Stimulated activated CD8-positive, alpha-beta memory T cell treated with anti-CD3 and anti-CD28 coated beads, Interleukin-4, amount 100 ng/mL, for 4 hours (primary cell): ENCODE measurements at places on chromosomes 5 and 9.
A peak's percentile ranks its signal among the peaks of the same experiment; 100 is the strongest.

DNA sequence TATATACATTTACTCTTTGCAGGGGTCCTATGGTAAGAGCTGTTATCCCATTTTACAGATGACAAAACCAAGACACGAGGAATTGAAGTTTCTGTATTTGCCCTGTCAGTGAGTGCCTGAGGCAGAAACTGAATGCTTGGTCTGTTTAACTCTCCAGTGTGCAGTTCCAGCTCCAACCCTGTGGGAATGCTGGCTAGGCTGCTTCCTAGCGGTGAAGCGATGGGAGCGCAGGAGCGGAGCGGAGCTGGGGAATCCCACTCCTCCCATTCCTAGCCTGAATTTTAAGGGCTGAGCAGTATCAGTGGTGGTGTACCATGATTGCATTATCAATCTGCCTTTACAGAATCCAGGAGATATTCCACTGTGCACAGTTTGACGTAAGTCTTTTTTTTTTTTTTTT, 202.3 kb downstream of the LRRC70 start:
- no peak for DNase-seq

DNA sequence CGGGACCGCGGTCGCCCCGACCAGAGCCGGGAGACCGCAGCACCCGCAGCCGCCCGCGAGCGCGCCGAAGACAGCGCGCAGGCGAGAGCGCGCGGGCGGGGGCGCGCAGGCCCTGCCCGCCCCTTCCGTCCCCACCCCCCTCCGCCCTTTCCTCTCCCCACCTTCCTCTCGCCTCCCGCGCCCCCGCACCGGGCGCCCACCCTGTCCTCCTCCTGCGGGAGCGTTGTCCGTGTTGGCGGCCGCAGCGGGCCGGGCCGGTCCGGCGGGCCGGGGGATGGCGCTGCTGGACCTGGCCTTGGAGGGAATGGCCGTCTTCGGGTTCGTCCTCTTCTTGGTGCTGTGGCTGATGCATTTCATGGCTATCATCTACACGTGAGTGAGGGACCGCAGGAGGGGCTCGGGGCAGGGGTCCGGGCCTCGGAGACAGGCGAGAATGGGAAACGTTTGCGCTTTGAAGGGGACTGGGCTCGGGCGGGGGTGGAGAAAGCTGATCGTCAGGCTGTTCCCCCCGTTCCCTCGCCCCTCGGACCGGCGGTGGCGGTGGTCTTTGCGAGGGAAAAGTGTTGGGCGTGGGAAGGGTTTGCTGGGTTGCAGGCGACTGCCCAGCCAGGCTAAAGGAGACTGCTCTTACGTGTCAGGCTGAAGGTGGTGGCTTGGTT, 457 bp downstream of the UGCG start:
- DNase-seq, result peak; percentile 0

GRCh38 chr9:27940535-27940934, 367.3 kb upstream of the C9orf72 start:
- DNase-seq, result no peak

- no peak for DNase-seq
These were observed 1.9 kb downstream of the FNBP1 start for GRCh38 chr9:130040984-130041647.

DNA sequence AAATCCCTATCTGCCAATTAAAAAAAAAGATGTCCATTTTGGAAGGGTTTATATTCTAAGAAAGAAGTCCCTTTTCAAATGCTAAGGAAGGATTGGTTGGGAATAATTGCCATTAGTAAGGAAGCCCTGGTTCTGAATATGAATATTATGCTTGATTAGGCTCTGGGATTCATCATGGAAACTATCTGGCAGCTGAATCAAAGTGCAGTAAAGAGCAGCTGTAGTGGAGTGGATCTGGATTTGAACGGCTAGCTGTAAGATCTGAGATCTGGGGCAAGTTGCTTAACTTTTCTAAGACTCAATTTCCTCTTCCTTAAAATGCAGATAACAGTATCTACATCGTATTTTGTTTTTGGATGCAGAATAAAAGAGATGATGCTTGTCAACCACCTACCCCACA, 10.5 kb downstream of the IL12B start:
- DNase-seq, result no peak

DNA sequence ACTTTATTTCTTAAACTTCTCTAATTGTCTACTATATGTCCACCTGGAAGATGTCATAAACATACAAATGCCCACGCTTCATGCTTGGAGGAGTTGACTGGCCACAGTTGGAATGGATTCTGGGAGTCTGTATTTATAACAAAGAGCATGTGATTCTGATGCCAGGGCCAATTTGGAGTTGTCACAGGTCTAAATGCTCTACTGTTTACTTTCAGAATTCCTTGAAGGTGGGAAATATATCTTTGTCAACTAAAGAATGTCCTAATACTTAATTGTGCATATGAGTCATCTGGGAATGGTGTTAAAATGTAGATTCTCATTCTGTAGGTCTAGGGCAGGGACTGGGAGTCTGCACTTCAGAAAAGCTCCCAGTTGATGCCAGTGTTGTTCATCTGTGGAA, 196.1 kb downstream of the ANXA1 start:
- DNase-seq, result no peak

- no peak for DNase-seq
These were observed 236.3 kb downstream of the ARHGAP26 start for GRCh38 chr5:143006501-143006900.

DNA sequence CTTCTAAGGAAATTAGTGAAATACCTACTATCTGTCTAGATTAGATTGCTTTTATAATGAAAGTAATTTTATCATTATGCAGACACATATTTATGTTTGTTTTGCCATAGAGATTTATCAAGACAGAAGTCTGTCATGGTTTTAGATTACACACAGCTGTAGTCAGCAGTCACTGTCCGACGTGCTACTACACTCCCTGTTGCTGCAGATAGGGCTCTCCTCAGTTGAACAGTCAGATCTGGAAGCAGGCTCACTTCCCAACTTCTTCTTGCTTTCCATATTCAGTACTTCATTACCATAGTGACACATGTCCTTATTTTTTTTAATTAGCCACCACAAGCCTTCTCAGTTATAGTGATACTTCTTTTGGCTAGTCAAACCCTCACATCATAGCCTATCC, 329.9 kb upstream of the ITGA1 start:
- no peak for DNase-seq

DNA sequence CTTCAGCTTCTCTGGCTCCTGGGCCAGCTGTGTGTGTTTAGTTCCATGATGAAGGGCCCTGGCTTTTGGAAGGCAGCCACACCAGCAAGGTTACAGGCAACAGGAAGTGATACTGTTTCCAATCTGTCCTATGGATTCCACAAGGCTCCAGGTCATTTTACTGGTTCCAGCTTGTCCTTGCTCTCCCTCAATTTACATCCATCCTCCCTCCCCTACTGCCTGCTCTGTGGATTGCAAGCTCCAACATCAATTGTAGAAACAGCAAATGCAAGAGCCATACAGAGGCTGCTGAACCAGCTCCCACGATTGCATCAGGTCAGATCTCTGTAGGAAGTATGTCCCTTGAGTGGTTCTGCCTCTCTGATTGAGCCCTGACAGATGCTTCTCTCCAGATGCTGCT, 409.8 kb downstream of the NTRK2 start:
- DNase-seq, result no peak

DNA sequence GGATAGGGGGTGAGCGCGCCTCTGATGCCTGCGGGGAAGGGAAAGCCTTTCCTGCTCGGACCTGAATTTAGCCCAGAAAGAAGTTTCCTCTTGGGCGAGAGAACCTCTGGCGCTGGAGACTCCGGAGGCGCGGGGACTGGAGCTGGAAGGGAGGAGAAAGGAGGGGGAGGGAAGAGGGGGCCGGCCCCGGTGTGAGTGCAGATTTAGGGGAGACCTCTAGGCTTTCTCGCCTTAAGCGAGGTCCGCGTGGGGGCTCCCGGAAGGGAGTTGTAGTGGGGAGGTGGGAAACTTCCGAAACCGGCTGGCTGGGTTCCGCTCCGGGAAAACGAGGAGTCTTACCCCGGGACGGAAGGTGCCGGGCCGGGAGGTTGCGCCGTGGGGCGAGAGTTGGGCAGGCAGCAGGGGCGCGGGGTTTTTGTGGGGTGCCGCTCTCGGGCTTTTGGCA, 1.3 kb downstream of the PCSK5 start:
- DNase-seq, result no peak

DNA sequence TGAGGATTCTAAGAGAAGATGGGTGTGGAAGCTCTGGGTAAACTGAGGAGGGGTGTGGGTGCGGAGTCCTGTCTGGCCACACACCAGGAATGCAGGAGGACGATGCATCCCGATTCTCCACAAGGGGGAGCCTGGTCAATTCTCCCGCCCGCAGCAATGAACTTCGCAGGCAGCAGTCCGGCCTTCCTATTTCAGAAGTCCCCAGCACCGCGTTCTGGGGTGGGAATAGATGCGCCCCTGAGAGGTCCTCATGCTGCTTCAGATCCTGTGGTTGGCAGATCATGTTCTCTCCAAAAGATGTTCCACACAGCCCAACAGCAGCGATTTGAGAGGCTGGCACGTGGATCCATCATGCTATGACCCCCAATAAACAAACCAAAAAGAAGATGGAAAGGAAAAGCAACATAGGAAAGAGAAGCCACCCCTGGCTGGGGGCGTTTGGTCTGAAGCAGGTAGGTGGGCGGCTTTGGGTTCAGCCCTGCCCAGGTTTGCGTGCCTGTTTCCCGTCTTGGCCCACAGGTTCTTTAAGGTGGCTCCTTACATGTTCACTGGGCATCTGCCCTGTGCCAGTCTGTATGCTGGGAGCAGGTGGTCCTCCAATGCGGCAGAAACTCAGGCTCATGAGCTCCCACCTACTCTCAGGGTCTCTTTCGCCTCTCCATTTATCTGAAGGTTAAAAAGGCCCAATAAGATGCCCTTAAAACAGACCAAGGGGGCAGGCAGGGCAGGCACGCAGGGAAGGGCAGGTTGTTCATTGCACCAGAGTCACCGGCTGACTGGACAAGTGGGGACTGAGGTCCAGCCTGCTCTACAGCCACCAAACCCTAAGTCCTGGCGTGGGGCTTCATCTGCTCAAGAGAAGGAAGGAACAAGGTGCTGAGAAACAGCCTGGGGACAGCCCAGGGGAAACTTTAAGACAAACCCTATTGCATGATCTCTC, 171.6 kb downstream of the PAX5 start:
- no peak for DNase-seq

- DNase-seq, result no peak
These were observed 937 bp downstream of the TMOD1 start for GRCh38 chr9:97502222-97502983.

DNA sequence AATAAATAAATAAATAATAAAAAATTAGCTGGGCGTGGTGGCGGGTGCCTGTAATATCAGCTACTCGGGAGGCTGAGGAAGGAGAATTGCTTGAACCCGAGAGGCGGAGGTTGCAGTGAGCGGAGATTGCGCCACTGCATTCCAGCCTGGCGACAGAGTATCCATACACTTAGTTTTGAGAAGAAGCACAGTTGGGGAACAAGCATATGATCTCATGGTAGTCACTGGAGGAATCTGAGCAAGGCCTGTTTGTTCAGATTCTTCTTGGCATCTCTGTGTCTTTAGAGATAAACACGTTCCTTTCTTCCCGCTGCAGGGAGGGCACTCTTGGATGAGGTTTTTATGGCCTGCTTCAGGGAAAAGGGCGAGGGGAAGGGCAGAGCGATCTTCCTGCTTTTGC, 15.6 kb upstream of the DENND1A start:
- no peak for DNase-seq

GRCh38 chr9:90821697-90822096, 20.1 kb downstream of the SYK start:
- no peak for DNase-seq
